ENCODE measurements at places on chromosomes 4 and X.

DNA sequence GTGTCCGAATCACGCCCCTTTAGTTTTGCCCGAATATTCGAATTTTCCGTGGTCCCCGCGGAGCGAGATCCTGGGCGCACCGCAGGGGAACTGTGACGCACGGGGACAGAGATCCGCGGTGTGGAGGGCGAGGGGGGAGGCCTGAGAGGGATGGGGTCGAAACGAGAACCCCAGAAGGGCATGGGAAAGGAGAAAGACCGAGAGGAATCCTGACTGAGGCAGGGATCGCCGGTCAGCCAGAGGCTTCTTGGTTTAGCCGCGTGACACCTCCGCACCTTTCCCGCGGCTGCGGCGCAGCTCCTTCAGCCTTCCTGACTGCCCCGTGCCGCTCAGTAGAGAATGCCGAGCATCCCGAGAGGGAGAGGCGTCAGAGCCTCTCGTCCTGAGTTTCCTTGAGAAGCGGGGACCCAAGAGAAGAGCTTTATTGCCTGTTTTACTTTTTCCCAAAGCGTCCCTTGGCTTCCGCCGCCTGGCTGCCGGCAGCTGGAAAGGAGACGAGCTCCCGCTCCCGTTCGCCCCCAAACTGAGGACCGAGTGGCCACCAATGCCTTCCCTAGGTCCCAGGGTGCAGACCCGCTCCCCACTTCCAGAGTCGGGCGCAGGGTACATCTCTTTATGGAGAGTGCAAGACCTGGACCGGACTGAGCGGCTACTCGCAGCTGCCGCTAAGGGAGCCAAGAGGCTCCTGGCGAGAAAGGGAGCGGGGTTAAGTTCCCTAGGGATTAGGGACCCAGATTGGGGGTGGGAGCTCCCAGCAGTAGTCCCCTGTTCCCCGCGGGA, 911 bp upstream of the GPR50 start:
- DNase-seq, result no peak

GRCh38 chrX:110403441-110404238, 45.0 kb downstream of the RTL9 start:
- no peak for DNase-seq

DNA sequence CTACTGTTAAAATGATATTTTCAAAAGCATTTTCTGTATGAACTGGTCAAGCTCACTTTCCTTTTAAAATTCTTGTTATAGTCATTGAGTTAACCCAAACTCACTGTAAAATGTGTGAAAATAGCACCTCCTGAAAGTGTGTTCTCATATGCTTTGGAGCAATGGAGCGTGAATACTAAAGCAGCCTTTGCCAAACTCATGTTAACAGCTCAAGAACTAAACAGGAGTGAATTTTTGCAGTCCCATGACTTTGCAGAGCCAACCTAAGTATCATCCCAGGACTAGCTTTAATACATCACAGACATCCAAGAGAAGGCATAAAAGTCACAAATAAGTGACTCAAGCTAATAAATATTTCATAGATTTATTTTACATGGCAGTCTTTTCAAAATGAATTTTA, 2.3 kb downstream of the AMMECR1 start:
- no peak for DNase-seq

DNA sequence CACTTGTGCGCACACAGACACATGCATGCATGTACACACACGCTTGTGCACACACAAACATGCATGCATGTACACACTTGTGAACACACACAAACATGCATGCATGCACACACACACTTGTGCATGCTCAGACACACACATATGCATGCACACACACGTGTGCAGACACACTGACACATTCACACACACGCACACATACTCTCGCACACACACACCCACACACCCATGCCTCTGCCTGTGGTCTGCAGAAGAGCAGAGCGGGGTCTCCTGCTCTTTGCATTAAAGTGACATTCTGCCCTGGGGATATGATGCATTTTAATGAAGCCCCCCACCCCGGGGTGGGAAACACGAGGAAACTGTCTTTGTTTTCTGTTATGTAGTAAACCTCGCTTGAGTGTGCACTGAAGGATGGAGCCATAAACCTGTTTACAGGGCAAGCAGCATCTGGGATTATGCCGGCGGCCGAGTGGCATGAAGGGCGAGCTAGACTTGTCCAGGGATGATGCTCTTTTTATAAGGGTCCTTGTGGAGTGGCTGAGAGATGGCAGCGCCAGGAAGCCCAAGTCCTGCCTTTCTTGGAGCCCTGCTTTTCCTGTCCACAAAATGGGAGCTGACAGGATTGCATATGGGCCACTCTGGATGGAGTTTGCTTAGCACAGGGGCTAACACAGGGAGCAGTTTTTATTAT, 17.8 kb downstream of the PSAPL1 start:
- no peak for DNase-seq

Data from NCI-H1092 (cell line).